ENCODE measurements at places on chromosomes 3 and 15. TPM values are rescaled to one million over a fixed set of nuclear protein-coding genes. Genes with fewer than 3 reads are reported as not detected.

DNA sequence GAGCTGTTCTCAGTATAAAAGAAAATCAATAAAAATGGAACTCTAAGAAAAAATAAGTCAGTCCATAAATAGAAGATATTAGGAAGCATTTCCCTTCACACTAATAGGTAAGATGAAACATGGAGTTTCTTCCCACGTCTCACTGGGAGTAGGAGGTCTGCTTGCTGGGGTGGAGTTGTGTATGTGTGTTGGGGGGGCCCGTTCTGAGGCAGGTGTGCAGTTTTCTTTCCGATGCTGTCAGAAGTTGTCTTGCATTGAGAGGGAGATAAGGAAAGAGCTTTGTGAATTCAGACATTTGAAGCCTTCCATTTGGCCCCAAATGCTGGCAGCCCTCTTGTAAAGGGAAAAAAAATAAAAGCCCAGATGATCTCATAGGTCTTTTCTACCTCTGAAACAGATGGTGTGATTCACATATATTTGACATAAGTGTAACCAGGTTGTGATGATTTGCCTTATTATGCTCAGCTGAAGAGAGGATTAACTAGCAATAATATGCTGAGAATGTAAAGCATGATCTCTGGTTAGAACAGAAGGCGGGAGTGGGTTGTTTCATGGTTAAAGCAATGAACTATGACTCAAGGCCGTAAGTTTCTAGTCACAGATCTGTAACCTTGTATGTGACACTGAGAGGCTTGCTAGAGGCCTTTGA lies 8.8 kb downstream of the RASGRP1 start:
- H3K36me3 ChIP-seq, result no peaks in the 10 kb centered on the region
- H3K27ac ChIP-seq, result no peak overlapping the region
- H3K4me1 ChIP-seq, result no peaks in the 10 kb centered on the region
- no peak for DNase-seq

GRCh38 chr3:12916159-12916558 lies 74.8 kb upstream of the RPL32 start:
- H3K36me3 ChIP-seq, result peaks cover 99% of the 10 kb centered on the region
- H3K27me3 ChIP-seq, result no peaks in the 10 kb centered on the region
- DNase-seq, result no peak
- H3K4me1 ChIP-seq, result no peaks in the 10 kb centered on the region
- no peak overlapping the region for H3K27ac ChIP-seq

DNA sequence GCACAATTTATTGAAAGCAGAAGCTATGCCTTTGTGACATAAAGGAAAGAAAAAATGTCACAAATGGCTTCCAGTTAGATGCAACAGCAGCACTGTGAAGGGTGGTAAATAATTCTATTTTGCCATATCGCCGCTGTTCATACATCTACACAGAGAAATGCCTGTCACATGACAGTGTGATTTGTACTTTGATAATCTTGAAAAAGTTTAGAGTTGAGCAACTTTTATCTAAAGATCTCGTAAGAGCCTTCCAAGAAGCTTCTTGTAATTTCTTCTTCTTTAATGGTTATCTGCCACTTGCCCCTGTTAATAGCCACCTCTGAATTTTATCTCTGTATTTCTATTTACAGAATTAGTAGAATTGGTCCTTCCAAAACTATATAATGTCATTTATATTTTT lies 192.3 kb downstream of the ATP8B4 start:
- no peaks in the 10 kb centered on the region for H3K4me1 ChIP-seq
- H3K36me3 ChIP-seq, result no peaks in the 10 kb centered on the region
- H3K27ac ChIP-seq, result no peak overlapping the region
- no peak for DNase-seq
- no peak overlapping the region for H3K4me3 ChIP-seq

DNA sequence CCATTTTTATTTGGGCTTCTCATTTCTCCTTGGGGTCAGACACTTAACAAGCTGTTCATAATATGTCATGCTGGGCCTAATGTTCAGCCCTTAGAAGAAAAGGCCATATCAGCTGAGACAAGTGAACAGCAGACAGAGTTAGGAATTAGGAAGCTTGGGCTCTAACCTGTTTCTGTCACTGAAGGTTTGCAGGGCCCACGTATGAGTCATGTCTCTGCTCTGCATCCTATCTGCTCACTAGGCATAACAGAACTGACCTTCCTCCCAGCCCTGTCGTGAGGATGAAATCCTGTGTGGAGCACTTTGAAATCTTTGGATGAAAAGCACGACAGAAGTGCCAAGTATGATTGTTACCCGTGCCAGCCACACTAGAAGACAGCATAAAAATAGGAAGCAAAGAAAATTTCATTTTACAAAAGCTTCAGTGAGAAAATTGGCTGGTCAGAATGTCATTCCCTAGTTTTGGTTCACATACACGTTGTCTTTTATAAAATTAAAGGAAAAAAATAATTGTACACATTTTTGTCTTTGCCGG lies 26.5 kb upstream of the CD47 start:
- no peaks in the 10 kb centered on the region for H3K36me3 ChIP-seq
- H3K4me1 ChIP-seq, result no peaks in the 10 kb centered on the region
- H3K27me3 ChIP-seq, result no peaks in the 10 kb centered on the region
- DNase-seq, result no peak

DNA sequence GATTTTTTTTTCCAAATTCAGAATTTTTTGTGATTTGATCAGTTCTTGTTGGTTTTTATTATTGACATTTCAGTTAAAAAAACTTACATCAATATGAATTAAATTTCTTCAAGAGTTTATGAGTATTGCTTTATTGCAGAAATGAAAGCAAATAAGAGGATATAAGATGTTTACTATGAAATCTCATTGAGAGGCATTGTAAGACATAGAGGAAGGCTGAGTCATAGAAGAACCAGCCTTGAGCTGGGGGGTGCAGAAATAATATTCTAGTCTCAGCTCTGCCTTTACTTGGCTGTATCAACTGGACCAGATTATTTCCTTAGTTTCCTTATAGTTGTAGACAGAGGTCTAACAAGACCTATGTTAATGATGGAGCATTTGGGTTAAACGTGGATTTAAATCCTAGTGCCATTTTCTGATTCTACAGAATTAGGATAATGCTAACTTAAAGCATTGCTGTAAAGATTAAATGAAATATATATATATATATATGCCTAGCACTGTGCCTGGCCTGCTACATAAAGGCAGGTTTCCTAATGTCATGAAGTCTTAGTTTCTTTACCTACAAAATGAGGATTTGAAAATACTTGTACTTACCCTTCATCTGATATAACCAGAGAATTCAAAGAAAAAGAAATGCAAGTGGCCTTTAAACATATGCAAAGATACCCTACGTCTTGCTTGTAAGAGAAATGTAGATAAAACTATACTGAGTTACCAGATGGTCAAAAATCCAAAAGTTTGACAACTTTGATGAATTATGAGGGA lies 7.3 kb downstream of the FAM98B start:
- no peak overlapping the region for H3K27ac ChIP-seq
- no peak overlapping the region for H3K4me3 ChIP-seq
- DNase-seq, result no peak

DNA sequence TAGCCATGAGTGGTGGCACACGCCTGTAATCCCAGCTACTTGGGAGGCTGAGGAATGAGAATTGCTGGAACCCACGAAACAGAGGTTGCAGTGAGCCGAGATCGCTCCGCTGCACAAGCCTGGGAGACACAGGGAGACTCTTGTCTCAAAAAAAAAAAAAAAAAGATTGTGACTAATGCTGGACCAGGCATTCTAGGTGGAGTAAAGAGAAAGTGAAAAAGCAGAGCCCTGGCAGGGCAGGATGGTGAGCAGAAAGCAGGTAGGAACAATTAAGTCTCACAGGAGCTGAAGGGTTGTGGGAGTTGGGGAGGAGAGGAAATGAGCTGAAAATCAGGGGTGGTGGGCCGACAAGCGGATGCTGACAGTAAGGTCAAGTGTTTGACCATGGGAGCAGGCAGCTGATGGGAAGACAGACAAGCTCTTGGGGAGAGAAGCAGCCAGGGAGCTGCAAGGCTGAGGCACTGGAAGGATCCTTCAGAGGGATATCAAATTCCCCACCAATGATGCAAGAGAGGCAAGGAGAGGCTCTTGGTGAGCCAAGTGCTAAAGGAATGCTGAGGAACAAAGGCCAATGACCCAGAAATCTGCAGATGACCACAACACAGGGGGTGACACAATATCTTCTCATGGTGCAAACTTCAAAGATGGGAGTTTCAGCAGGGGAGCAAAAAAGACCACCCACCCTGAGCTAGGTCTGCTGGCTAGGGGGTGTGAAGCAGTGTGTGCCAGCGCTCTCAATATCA lies 251.1 kb downstream of the ULK4 start:
- H3K4me1 ChIP-seq, result no peaks in the 10 kb centered on the region
- H3K27ac ChIP-seq, result no peak overlapping the region
- no peak overlapping the region for H3K4me3 ChIP-seq
- DNase-seq, result no peak

DNA sequence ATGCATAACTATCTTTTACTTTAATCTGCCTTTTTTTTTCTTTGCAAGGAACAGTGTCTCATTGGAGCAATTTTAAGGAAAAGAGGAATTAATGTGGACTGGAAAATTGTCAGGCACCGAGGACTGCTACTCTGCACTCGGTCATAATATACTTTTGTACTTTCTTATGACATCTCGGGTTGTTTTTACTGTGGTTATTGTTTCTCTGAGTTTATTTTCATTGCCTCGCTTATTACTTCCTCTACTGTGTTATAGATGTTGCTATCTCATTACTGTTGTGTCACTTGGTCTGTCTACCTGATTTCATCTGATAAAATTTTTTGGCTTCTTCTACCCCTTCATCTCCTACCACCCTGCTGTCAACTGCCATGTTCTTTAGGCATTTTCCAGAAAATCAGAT lies 213.5 kb upstream of the POU1F1 start:
- DNase-seq, result no peak
- no peaks in the 10 kb centered on the region for H3K27me3 ChIP-seq
- no peak overlapping the region for H3K27ac ChIP-seq
- H3K4me1 ChIP-seq, result no peaks in the 10 kb centered on the region
- no peak overlapping the region for H3K4me3 ChIP-seq

DNA sequence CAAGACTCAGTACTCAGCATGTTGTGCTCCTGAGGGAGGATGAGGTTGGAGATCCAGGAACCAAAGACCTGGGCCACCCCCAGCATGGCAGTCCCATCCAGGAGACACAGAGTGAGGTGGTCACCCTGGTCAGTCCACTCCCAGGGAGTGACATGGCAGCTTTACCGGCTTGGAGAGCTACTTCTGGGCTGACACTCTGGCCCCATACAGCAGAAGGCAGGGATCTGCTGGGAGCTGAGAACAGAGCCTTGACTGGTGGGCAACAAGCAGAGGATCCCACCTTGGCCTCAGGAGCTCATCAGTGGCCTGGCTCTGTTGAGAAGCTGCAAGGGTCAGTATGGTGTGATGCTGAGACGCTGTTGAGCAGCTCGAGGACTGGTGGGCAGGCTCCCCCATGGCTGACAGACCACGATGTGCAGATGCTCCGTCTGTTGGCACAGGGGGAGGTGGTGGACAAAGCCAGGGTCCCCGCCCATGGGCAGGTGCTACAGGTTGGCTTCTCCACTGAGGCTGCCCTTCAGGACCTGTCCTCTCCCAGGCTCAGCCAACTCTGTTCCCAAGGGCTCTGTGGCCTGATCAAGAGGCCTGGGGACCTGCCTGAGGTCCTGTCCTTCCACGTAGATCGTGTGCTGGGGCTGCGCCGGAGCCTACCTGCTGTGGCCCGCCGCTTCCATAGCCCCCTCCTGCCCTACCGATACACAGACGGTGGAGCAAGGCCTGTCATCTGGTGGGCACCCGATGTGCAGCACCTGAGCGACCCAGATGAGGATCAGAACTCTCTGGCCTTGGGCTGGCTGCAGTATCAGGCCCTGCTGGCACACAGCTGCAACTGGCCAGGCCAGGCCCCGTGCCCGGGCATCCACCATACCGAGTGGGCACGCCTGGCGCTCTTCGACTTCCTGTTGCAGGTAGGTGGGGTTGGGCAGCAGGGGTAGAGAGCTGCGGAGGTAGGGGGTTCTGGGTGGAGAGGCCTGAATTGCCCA lies 53.8 kb downstream of the GASK1A start:
- DNase-seq, result no peak
- no peaks in the 10 kb centered on the region for H3K27me3 ChIP-seq

GRCh38 chr3:13165576-13165975 lies 92.3 kb upstream of the IQSEC1 start:
- H3K36me3 ChIP-seq, result no peaks in the 10 kb centered on the region
- H3K4me3 ChIP-seq, result no peak overlapping the region
- no peaks in the 10 kb centered on the region for H3K27me3 ChIP-seq
- no peak overlapping the region for H3K27ac ChIP-seq
- DNase-seq, result no peak

DNA sequence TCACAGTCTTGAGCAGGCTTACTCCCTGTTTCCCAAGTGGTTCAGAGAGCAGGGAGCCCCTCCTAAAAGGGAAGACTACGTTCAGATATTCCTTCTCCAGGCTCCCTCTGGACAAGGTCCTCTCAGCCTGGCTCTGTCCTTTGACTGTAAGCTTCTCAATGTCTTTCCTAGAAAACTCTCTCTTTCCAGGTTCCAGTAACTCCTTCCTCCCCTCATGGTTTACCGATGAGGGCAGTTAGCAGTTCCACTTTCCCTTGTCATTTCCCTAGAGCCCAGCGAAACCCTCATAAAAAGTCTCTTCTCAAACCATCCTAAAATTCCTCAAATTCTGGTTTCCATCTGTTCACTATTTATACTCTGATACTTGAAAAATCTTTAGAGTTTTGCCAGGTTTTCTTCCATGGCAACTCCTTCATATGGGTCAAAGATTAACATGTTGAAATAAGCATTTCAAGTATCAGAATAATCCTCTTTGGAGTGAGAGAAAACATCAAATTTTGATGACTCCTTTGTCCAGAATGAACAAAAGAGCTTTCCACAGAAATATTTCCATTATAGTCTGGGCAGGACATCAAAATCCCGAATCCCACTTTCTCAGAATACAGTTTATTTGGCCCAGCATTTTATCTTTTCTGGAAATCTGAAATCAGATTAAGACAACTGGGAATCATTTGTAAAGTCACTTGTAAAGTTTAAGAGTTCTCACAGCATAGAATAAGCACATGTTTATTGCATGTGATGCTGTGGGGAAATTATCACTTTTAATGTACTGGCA lies 599.4 kb downstream of the UNC13C start:
- H3K36me3 ChIP-seq, result no peaks in the 10 kb centered on the region
- H3K27me3 ChIP-seq, result no peaks in the 10 kb centered on the region
- no peak overlapping the region for H3K4me3 ChIP-seq
- no peaks in the 10 kb centered on the region for H3K4me1 ChIP-seq
- no peak overlapping the region for H3K27ac ChIP-seq

Gene RBPMS2
- 8.8 TPM for total RNA-seq

Gene RASL12
- total RNA-seq, result 0.58 TPM

Gene SUSD5
- total RNA-seq, result 0.58 TPM

Gene ERICH6
- not detected for total RNA-seq

Gene ITIH3
- 3.5 TPM for total RNA-seq

Gene ATP2B2
- not detected for total RNA-seq

Gene PRKAR2A
- total RNA-seq, result 65.9 TPM

Gene CLRN1
- not detected for total RNA-seq

Gene ISLR2
- total RNA-seq, result 1.0 TPM

Gene PRR20G
- not detected for total RNA-seq

Gene BRK1
- total RNA-seq, result 87.9 TPM

Gene ATP13A4
- 12.3 TPM for total RNA-seq

Gene AADAC
- not detected for total RNA-seq

Gene SPSB4
- total RNA-seq, result 1.8 TPM

Gene MUC20
- 38.8 TPM for total RNA-seq

Measured in stomach (tissue), 19 donors.